Hepatocyte (in vitro differentiated cells): ENCODE measurements at places on chromosomes 13 and 19. TPM values are rescaled to one million over a fixed set of nuclear protein-coding genes. Genes with fewer than 3 reads are reported as not detected.

The MISP gene
- total RNA-seq, result 35.7 and 43.7 TPM in 2 replicates

- H3K4me1 ChIP-seq, result no peaks in the 10 kb centered on the region
- H3K36me3 ChIP-seq, result no peaks in the 10 kb centered on the region
- H3K27ac ChIP-seq, result peak overlapping the region; percentile 71
- peak; percentile 29 for DNase-seq
Observed at GRCh38 chr13:72960541-72960940, 98.3 kb upstream of the KLF5 start.

The ZNF91 gene
- 68.3 and 84.0 TPM in 2 replicates for total RNA-seq

DNA sequence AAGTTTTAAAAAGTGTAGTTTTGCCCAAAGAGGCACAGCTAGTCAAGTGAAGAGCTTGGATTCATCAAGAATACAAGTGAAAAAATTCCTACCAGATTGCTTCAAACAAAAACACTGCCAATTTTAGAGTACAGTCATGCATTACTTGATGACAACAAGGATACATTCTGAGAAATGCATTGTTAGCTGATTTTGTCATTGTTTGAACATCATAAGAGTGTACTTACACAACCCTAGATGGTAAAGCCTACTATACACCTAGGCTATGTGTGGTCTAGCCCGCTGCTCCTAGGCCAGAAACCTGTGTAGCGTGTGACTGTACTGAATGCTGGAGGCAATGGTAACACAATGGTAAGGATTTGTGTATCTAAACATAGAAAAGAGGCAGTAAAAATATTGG lies 41.1 kb downstream of the TMTC4 start:
- H3K4me3 ChIP-seq, result no peak overlapping the region
- DNase-seq, result no peak

GRCh38 chr13:102873653-102874052 lies 27.8 kb downstream of the ERCC5 start:
- no peaks in the 10 kb centered on the region for H3K4me1 ChIP-seq
- H3K27me3 ChIP-seq, result no peaks in the 10 kb centered on the region
- no peak overlapping the region for H3K4me3 ChIP-seq
- H3K27ac ChIP-seq, result no peak overlapping the region

- DNase-seq, result no peak
- H3K36me3 ChIP-seq, result no peaks in the 10 kb centered on the region
- no peak within 1 kb of the TSS for H3K4me3 ChIP-seq
- no peaks in the 10 kb centered on the region for H3K27me3 ChIP-seq
Observed at GRCh38 chr19:54063350-54064116, at the start of gene VSTM1. TSS of gene VSTM1 (minus strand) at chr19:54063897. CDS start at chr19:54063777, 120 bp downstream.

DNA sequence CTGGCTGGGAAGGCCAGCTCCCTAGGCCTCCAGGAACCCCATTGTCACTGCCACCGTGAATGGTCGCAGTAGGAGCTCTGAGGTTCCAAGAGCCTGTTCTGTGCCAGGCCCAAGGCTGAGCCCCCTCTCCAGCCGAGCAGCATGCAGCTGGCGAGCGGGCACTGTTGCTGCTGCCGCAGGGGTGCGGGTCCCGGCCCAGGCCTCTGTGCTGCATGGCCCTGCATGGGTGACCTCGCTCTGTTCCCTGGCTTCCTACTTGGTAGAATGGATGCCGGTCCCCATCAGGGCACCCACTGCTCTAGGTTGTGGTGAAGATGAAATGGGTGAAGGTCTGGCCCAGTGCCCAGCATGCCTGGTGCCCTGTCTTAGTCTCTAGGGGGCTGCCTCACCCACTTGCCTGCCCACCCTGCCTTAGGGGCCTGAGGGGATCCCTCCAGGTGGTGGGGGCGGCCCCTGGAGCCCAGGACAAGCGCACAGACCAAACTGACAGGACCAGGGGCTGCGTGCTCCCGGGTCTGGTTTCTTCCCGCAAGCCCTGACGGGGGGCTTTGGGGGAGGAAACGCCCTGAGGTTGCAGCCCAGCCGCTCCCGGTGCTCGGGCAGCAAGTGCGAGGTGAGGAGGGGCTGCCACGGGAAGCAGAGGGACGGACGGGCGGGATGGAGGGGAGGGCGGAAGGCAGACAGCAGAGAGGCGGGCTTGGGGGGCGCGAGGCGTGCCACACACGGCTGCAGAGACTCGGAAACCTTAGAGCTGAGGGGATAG lies 8.7 kb upstream of the UQCR11 start:
- no peaks in the 10 kb centered on the region for H3K4me1 ChIP-seq
- H3K27ac ChIP-seq, result no peak overlapping the region
- no peaks in the 10 kb centered on the region for H3K36me3 ChIP-seq

The FSD1 gene
- 1.2 and 6.3 TPM in 2 replicates for total RNA-seq

DNA sequence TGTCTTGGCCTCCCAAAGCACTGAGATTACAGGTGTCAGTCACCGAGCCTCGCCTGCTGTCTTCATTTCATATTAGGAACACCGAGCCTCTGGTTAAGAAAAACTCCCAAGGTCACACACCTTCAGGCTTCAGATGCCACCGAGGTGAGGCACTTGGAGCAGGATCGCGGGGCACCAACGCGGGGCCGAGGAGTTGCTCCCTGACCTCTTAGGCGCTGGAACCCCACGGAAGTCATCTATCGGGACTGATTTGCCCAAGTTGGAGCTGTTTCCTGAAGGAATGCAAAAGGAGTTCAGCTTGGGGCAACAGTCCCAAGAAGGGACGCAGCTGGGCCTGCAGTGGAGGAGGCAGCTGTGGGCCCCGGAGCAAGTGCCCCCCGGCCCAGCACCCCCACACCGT lies 50.3 kb upstream of the XPO4 start:
- no peak for DNase-seq
- no peak overlapping the region for H3K4me3 ChIP-seq
- no peaks in the 10 kb centered on the region for H3K27me3 ChIP-seq
- no peak overlapping the region for H3K27ac ChIP-seq

DNA sequence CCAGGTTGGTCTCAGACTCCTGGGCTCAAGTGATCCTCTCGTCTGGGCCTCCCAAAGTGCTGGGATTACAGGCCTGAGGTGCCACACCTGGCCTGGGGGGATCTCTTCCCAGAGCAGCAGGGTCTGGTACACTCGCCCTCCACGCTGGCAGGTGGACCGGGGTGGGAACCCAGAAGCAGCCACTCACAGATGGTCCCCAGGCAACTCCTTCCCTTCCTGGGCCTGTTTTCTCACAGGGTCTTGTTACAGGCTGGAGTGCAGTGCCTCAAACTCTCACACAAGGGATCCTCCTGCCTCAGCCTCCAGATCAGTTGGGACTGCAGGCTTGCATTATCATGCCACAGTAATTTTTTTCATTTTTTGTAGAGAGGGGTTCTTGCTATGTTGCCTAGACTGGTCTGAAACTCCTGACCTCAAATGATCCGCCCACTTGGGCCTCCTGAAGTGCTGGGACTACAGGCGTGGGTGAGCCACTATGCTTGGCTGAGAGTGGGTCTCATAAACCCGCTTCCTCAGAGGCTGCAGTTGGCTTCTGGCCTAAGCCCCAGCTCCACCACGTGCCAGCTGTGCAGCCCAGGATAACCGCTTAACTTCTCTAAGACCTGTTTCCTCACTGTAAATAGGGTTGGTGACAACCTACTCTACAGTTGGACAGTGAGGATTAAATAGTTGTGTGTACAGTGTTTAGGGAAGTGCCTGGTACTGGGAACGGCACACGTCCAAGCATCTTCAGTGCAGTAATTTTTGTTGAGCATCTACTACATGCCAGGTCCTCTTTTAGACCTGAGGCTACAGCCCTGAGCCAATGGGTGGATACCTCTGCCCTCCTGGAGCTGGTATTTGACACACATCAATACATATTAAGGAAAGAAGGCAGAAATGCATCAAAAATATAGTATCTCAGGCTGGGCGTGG lies 871 bp upstream of the CCER2 start:
- H3K27ac ChIP-seq, result no peak overlapping the region
- no peak for DNase-seq
- H3K4me3 ChIP-seq, result no peak overlapping the region
- no peaks in the 10 kb centered on the region for H3K27me3 ChIP-seq

The LPAR2 gene
- 11.5 and 20.1 TPM in 2 replicates for total RNA-seq

DNA sequence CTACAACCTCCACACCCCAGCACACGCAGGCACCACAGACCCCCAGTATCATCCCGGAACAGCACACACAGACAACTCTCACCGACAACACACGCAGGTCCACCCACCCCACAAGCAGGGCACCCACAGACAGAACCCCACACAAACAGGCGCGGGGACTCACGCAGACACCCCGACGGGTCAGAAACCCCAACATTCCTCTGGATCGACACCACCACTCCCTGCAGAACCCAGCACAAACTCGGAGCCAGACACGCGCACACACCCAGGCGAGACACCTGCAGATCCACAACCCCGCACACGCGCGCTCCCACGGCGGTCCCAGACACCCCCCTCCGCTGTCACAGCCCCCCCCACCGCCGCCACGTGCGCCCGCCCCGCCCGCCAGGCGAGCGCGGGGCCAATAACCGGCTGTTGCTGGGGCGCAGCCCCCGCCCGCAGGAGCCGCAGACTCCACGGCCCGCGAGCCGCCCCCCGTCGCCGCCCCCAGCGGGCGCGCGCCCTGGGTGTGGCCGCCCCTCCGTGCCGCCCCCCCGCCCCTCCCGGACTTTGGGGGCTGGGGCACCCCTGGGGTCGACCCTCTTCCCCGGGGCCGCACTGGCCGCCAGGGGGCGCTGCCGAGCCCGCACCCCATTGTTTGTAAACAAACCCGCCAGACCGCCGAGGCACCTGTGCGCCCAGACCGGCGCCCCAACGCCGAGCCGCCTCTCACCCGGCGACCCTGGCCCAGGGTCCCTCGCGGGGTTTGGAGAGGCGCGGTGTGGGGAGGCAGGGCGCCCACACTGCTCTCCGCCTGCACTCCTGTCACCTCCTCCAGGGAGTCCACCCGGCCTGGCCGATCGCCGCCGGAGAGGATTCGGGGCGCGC lies 712 bp downstream of the BBC3 start:
- H3K4me1 ChIP-seq, result peaks cover 38% of the 10 kb centered on the region
- H3K4me3 ChIP-seq, result peak overlapping the region; percentile 97
- DNase-seq, result peak; percentile 77
- no peaks in the 10 kb centered on the region for H3K36me3 ChIP-seq
- H3K27ac ChIP-seq, result peak overlapping the region; percentile 99

GRCh38 chr13:67664502-67664901 lies 434.4 kb upstream of the PCDH9 start:
- no peaks in the 10 kb centered on the region for H3K27me3 ChIP-seq
- H3K4me1 ChIP-seq, result no peaks in the 10 kb centered on the region
- no peak overlapping the region for H3K4me3 ChIP-seq
- no peak overlapping the region for H3K27ac ChIP-seq

- DNase-seq, result no peak
- no peak overlapping the region for H3K4me3 ChIP-seq
- H3K36me3 ChIP-seq, result no peaks in the 10 kb centered on the region
- no peak overlapping the region for H3K27ac ChIP-seq
- H3K4me1 ChIP-seq, result no peaks in the 10 kb centered on the region
Observed at GRCh38 chr13:55664178-55664577, 1476.5 kb upstream of the PRR20A start.

DNA sequence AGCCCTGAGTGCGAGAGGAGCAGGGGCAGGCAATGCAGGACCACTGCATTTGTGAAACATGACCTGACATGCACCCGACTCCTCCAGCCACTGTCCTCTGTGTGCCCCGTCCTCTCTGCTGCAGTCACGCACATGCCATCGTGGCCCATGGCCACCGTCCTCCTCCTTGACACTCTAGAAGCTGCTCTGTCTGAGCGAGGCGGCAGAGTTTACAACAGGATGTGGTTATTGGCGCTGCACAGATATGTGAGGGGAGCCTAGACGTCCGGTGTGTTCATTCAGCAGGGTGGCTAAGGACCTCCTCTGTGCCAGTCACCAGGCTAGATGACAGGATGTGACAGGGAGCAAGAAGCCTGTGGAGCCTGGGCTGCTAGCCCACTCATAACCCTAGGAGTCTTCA lies 277.8 kb downstream of the FOXO1 start:
- no peak overlapping the region for H3K4me3 ChIP-seq
- H3K36me3 ChIP-seq, result no peaks in the 10 kb centered on the region
- no peaks in the 10 kb centered on the region for H3K27me3 ChIP-seq

DNA sequence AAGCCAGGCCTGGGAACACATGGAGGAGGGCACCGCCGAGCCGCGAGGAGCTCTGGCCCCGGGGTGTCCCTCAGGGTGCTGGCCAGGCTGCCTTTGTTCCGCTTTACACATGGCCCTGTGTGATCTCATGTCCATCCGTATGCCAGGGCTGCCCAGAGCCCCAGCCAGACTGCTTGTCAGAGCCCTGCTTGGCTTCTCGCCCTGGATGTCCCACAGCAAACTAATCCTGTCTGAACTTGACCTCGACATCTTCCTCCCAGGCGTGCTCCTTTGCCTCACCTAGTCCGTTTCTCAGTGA lies 14.3 kb downstream of the BCKDHA start:
- H3K27me3 ChIP-seq, result no peaks in the 10 kb centered on the region
- H3K27ac ChIP-seq, result no peak overlapping the region
- no peaks in the 10 kb centered on the region for H3K36me3 ChIP-seq
- peaks cover 12% of the 10 kb centered on the region for H3K4me1 ChIP-seq
- no peak for DNase-seq
- H3K4me3 ChIP-seq, result no peak overlapping the region

GRCh38 chr13:65971541-65971940 lies 1258.6 kb downstream of the PCDH9 start:
- H3K27me3 ChIP-seq, result no peaks in the 10 kb centered on the region
- H3K36me3 ChIP-seq, result no peaks in the 10 kb centered on the region
- no peak overlapping the region for H3K27ac ChIP-seq
- H3K4me3 ChIP-seq, result no peak overlapping the region

DNA sequence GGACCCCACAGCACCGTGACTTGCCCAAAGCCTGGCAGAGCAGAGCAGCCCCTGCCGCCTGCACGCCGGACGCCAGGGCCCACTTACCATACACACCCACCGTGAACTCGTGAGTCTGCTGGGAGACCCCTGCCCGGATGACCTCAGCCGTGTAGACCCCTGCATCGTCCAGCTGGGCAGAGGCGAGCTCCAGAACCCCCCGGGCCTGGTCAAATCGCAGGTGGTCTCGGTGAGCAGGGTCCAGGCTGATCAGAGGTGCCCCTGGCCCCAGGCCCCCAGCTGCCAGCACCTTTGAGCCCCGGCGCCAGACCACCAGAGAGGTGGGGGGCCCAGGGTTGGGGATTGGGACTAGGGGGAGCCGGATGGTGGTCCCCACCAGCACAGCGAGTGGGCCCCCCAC lies 873 bp downstream of the VSIG10L start:
- DNase-seq, result no peak
- no peaks in the 10 kb centered on the region for H3K27me3 ChIP-seq
- no peak overlapping the region for H3K4me3 ChIP-seq
- H3K27ac ChIP-seq, result no peak overlapping the region
- H3K36me3 ChIP-seq, result no peaks in the 10 kb centered on the region
- H3K4me1 ChIP-seq, result peaks cover 3% of the 10 kb centered on the region

The LRRC8E gene
- total RNA-seq, result 1.8 and 4.5 TPM in 2 replicates

The SPINT2 gene
- 508 and 590 TPM in 2 replicates for total RNA-seq
